Neuronal stem cell (in vitro differentiated cells): ENCODE measurements at places on chromosomes 3 and 15.
A peak's percentile ranks its signal among the peaks of the same experiment; 100 is the strongest.

DNA sequence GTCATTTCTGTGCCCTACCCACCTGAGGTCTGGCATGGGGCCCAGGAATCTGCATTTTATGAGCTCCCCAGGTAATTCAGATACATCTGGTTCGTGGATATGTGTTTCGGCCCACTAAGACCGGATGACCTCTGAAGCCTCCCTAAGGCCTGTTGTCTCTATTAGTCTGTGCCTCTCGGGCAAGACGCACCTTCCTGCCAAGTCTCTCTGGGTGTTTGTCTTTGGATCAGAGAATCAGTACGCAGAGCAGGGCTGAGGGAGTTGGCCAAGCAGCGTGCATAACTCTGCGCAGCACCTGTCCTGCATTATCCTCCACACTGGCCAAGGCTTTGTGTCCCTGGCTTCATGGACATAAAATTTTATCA is 181.0 kb downstream of the THSD4 start:
- no peak for DNase-seq

DNA sequence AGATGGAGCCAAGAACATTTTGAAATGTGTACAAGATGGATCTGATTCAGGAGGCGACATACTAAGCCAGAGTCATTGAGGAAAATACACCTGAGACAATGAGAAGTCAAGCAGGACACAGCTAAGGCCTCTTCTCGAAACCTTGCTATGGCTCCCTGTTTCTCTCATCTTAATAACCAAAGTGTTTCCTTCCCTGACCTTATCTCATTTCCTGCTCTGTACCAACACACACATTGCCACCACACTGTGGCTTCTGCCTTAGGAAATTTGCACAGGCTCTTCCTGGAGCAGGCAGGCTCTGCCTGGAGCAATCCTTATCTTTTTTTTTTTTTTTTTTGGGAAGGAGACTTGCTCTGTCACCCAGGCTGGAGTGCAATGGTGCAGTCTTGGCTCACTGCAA is 36.6 kb downstream of the OXSM start:
- no peak for DNase-seq

DNA sequence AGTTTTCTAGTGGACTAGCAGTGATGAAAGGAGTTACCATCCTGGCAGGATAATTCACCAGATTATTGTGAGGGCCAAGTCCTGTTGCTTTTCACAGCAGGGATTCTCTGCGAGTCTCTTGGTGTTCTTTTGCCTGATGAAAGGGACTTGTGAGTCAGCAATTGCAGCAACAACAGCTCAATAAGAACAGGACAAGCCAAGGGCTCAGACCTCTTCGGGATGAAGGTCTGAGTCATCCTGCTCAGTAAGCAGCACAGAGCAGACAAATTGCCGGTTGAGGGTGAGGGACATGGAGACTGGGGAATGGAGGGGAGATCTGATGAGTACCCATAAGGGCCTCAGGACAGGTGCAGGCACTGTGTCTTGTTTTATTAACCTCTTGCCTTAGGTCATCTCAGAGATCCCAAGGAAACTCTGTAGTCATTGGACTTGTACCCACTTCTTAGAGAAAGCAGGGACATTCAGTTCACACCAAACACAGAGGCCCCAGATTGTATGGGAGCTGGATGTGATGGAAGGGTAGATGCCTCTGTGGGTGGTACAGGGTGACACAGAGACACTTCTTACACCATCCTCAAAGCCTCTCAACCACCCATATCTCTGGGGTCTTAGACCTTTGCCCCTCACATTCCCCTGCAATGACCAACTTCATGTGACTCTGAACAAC is 173.8 kb upstream of the TLE3 start:
- DNase-seq, result peak; percentile 43

DNA sequence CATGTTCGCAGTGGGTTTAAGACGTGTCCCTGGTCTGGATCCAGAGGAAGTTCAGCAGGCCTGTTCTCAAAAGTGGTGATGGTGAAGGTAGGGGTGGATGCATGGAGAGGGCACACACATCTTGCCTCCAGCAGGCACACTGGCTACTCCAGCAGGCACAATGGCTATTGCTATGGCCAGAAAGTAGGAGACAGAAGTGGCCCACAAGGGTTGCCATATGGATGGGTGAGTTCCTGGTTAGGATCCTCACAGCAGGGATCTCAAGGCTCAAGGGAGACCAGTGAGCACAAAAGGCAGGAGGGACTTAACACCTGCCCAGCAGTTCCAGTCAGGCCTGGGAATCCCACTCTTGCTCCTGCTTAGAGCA is 107.9 kb downstream of the LRIG1 start:
- DNase-seq, result no peak

- no peak for DNase-seq
Measured at GRCh38 chr3:125615256-125615655, 20.0 kb upstream of the OSBPL11 start.

DNA sequence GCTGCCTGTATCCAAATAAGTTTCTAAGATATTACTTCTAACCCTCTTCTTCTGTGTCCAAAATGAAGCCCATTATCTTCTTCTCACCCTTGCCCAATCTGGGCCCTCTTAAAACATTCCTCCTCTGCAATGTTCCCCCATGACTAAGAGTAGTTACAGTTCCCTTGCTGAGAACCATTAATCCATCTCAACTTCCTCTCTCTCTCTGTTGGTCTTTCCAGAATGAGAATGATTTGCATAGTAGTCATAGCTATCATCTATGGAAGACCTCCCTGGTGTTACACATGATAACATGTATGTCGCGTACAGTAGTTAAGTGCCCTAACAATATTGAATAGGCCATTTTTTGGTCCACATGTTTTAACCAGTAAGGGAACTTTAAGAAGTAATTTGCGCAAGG is 177.9 kb downstream of the ANXA2 start:
- DNase-seq, result no peak

DNA sequence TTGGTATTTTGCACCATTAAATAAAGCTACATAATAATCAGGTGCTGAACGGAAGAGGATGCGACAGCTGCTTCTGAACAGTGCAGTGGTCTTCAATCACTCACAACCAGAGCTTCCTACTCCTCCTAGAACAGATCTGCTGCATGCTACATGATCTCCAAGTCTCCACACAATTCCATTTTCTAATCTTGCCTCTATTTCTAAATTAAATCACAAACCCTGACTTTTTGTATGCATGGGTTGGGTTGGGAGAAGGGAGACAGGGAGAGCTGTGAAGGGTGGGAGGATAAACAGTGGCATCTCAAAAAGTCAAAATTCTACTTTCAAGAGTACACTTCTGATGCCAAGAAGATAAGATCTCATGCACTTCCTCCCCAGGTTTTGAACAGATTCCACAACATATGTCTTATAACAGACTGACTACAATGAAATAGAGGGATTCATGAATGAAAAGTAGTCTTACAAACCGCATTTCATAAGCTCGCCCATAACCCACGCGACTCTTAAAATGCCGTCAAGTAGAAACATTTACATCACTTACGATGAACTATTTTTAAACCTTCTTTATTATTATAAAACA is 57.2 kb downstream of the CHSY1 start:
- DNase-seq, result no peak

DNA sequence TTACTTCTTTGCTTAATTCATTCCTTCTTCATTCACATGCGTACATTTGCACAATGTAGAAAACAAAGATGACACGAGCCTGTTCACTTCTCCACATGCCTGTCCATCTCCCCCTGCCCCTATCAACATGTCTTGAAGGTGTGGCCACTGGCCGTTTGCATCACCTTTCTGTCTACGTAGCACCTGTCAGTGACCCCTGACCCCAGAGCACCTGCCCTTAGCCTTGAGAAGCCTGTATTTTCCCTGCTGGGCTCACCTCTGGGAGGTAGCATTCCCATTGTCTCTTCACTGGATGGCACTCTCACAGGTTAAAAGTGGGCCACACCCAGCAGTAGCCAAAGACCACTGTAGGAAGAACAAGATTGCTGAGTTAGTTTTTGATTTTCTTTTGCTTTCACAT is 234.1 kb downstream of the THSD4 start:
- no peak for DNase-seq

- DNase-seq, result no peak
Measured at GRCh38 chr3:16286751-16287543, 21.9 kb downstream of the OXNAD1 start.

DNA sequence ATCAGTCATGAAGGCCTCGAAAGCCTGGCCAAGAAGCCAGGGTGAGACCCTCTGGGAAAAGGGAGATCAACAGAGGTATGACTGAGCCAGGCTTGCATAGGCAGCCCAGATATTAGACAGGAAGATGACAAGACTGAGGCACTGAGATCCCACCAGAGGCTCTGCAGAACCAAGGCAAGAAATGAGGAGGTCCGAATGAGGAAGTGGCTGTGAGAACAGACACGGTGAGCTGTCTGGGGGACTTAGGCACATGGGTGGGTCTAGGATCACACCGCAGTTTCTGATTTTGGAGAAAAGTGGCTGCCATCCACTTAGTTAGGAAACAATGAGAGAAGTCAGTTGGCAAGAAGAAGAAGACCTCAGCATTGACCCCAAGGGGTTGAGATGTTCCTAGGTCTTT is 31.5 kb upstream of the PRSS50 start:
- no peak for DNase-seq

DNA sequence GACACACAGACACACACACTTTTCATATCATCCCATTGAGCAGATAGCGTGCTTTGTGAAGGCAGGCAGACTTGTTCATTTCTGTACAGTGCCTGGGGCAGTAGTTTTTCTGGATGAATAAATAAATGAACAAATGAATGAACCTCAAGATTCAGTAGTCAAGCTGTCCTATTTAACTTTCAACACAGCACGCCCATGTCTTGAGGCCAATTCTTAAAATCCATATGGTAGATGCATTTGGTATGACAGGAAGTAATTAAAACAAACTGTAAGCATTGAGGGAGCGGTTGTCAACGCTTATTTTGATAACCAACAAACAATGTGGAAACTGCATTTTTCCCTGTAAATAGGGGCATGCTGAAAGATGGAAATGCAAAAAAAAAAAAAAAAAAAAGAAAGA is 80.0 kb upstream of the BNC1 start:
- DNase-seq, result no peak

GRCh38 chr3:46897031-46897430 is 19.5 kb downstream of the PTH1R start:
- DNase-seq, result no peak

DNA sequence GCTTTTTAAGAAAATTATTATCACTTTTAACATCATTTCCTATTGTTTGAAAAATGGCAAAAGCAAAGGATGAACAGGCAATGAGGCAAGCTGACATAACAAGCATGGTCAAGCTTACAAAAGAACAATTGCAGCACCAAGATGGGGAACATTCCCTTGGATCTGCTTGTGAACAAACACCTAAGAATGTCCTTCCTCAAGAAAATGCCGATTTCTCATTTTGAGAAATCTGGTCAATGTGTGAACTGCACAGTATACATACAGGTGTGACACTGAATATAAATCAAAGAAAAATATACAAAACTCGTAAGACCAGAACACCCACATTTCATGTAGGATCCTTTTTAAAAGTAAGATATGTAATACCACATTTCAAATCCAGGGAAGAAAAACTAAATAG is 58.9 kb downstream of the LRRFIP2 start:
- no peak for DNase-seq

DNA sequence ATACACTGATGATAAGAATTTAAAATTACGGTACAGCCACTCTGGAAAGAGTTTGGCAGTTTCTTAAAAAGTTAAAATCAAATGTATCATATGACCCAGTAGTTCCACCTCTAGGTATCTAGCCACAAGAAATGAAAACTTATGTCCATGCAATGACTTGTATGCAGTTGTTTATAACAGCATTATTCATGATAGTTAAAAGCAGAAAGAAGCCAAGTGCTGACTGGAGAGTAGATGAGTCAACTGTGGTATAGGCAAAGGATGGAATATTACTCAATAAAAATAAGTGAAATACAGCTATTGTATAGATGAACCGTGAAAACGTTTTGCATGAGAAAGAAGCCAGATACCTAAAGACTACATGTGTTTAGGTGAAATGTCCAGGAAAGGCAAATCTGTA is 14.8 kb downstream of the GPR87 start:
- DNase-seq, result no peak

DNA sequence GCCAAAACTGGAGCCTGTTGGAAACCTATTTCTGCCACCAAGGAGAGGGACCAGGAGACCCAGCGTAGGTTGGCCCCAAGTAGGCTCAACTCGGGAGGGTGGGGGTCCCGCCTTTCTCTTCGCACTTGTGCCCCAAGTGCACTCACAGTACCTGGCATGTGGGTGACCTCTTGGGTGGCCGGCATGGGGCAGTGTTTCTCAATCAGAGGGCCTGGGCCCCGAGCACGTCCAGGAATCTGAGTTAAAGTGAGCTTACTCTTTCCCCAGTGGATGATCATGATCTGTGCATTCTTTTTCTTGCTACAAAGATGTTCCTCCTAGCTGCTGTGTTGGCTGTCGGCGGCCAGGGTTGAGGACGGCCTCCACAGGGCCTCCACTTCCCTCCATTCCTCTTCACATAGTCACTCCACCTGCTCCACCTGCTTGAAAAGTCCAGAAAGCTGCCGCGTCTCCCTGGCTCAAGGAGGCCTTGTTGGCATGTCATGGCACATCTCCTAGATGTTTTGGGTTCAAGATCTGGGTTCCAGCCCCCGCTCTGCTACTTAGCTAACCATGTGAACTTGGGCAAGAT is 66.5 kb upstream of the SEC61A1 start:
- DNase-seq, result no peak

DNA sequence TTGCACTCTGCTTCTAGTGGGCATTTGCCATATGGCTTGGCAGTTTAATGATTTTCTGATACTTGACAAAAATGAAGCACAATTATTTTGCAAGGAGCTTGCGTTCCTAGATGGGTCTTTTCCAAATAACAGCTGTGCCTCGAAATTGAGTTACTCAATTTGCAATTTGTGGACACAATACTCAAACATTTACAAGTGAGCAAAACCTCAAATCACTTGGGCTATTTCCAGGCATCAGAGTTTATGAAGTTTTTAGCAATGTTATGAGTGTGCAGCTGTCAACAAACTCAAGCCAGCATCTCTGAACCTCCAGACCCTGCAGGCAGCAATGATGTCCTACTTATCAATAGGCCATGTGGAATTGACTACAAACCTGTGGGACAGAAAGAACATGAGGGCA is 41.3 kb downstream of the NMNAT3 start:
- DNase-seq, result no peak

GRCh38 chr3:183698318-183698751 is 738 bp downstream of the YEATS2 start:
- DNase-seq, result peak; percentile 46

GRCh38 chr15:100759698-100760356 is 119.8 kb upstream of the ALDH1A3 start:
- DNase-seq, result no peak

DNA sequence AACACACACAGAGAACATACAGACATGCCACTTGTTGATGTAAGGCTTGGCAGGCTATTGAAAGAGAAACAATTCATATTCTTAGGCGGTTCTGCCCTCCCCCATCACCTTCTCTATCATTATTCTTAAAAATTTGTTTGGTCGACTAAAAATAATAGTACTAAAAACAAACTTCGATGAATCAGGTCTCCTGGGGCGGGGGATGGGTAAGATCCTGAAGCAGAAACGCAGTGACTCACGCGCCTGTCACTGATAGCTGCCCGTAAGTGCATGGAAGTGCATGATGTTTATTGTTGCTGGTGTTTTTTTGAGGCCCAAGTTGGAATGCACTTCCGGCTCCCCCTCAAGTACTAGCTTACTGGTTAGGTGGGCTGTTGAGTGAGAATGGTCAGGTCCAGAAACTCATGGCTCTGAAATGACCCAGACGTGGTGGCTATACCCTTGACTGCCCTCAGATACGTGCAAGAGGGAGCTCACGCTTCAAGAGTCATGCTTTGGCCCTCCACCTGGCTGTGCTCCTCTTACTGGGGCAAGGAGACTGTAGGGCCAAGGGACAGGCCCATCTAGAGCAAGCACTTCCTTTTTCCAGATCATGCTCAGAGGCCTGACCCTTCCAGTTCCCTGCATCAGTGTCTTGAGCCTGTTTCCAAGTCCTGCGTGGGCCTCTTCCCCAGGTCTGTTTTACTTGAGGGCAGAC is 10.9 kb downstream of the SMAD3 start:
- DNase-seq, result no peak
